Jurkat, Clone E6-1 (cell line): ENCODE measurements at places on chromosomes 1 and 21.

GRCh38 chr1:99496067-99496466 lies 149.8 kb upstream of the PALMD start:
- DNase-seq = no peak

- no peak for DNase-seq
These were observed 1162.5 kb upstream of the PRMT6 start for GRCh38 chr1:105894006-105894405.

- no peak for DNase-seq
These were observed 63.8 kb downstream of the ARHGEF16 start for GRCh38 chr1:3518256-3518655.

DNA sequence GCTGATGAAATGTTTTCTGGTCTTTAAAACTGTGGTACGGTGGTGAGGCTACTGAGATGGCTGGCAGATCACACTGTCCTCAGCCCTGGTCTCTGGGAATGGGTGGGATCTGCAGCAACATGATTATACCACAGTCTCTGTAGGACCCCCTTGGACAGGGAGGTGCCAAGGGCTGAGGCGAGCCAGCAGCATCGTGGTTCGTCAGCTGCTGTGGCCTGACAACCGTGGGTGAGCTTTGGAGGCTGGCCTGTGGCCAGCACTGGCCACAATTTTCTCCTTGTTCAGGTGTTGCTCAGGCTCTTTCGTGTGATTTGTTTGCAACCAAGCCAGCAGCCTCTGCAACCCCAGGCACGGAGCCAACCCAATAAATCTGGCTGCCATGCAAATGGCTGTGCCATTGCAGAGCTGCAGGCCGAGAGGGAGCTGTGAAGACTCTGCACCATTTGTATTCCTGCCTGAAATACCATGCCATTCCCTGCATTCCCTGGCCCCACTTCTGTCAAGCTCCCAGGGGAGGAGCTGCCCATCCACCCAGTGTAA lies 70.9 kb downstream of the PCP4 start:
- no peak for DNase-seq

DNA sequence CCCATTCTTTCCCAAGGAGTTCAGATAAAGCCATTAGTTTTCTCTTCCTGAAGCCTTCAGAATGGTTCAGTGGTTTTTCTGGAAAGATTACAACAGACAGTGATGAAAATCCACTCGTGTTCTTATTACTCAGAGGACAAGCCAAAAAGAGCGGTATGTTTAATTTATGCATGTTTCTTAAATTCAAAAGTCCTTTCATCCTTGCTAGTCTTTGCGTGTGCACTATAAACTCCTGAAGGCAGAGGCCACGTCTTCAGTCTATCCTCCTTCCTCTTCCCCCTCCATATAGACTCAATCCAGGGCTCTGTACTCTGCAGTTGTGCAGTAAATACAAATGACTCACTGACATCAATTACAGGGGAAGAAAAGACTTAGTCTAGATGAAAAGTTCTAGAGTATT lies 409.2 kb upstream of the PLXNA2 start:
- DNase-seq = no peak

DNA sequence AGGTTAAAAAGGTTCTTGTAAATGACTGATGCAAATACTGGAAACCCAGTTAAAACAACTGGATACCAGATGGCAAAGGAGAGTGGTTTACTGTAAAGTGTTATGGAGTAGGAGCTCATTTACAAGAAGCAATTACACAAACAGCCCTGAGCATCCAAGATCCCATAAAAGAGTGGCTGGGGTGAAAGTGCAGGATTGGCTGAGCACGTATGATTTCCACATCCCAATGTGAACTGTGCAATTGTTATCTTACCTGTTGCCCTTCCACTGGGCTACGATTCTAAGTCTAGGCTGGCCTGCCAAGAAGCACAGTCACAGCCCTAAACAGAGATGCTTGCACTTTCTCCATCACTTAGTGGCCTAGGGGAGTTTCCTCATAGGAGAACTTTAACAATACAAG lies 277.6 kb upstream of the RUNX1 start:
- DNase-seq = no peak
